ENCODE measurements at places on chromosomes 3 and 15.

GRCh38 chr15:74519311-74519710 lies 21.7 kb upstream of the ARID3B start:
- DNase-seq = no peak

GRCh38 chr3:172569128-172570008 lies 46.1 kb upstream of the TNFSF10 start:
- no peak for DNase-seq

GRCh38 chr3:173709026-173709425 lies 311.5 kb downstream of the NLGN1 start:
- no peak for DNase-seq

DNA sequence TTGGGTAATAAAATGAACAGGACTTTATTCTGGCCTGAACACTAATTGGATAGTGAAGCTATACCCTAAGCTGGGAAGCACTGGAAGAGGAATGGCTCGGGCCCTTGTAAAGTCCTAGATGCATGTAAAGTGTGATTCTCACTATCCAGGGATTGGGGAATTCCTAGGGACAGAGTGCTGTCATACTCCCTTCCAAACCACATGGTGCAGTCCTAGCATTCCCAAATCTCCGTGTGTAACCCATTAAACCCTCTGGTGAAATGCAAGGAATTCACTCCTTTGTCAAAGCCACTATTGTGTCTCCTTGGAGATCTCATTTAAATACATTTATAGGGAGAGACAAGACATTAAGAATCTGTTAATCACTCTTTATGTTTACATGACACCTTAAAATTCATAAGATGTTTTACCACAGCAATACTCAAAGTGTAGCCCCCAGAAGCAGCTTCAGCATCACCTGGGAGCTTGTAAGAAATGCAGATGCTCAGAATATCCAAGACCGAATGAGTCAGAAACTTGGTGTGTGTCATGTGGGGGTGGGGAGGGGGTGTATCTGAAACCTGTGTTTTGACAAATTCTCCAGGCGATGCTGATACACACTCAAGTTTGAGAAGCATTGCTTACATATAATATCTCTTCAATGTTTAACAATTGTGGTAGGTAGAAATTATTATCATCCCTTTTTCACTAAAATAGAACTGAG lies 121.8 kb upstream of the NPHP3 start:
- no peak for DNase-seq

GRCh38 chr3:149004622-149005021 lies 13.3 kb downstream of the GYG1 start:
- DNase-seq = no peak

GRCh38 chr3:112803467-112803866 lies 43.2 kb downstream of the CD200R1L start:
- DNase-seq = no peak

DNA sequence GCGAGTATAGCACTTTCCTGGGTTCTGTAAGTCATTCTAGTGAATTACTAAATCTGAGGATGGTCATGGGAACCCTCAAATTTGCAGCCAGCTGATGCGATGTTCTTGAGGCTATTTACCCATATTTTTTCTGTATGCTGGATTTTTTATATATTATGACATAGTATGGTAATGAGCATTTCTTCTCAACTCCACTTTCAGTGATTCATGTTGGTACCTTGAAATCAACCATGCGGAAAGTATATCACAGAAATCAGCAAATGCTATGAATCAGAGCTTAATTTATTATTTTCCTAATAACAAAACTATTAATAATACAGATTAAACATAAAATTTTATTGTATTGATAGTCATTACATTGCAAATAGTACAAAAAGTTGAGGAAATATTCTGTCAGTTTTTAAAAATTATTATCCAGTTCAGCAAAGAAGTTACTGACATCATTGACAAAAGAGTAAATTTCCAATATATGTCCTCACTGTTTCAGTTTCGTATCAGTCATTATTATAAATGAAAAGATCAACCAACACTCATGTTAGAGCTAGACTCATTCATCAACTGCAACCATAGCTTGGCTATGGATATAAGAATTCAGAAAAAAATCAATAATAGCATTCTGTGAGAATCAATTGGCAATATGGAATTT lies 164.3 kb upstream of the SETMAR start:
- no peak for DNase-seq

DNA sequence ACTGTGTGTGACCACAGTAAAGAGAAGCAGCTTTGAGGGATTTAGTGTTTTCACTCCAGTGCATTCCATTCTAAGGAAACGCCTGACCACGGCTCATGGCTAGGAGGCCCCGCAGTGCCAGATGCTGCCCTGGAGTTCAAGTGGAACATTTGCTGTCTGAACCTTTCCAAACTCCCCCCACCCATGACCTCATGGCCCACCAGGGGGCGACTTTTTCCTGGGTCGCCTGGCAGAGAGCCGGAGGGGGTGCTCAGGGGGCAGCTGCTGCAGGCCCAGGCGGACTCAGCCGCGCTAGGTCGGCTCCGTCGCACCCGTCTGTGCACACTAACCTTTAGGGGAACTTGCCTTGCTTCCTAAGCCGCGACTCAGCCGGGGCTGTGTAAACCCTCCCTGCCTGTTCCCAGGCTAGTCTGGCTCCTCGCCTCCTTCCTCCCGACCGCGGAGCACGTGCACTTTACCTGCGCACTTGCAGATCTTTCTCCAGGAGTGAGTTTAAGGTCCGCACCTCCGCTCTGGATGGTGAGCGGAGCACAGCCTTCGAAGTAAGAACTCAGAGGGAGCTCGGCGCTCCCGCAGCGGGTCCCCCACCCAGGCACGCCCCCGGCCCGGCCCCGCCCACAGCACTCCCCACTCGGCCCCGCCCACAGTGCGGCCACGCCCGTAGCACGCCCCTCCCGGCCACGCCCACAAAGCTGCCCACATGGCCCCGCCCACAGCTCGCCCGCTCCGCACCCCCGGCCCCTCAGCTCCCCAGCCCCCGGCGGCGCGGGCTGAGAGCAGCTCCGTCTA lies at the start of gene OCA2:
Gene OCA2 (minus strand): TSS at position 550 of the 789 bp plus-strand sequence. CDS start 17,441 bp downstream, outside the sequence.
- DNase-seq = peak; percentile 59

GRCh38 chr3:71685686-71686085 lies 39.5 kb downstream of the EIF4E3 start:
- no peak for DNase-seq

DNA sequence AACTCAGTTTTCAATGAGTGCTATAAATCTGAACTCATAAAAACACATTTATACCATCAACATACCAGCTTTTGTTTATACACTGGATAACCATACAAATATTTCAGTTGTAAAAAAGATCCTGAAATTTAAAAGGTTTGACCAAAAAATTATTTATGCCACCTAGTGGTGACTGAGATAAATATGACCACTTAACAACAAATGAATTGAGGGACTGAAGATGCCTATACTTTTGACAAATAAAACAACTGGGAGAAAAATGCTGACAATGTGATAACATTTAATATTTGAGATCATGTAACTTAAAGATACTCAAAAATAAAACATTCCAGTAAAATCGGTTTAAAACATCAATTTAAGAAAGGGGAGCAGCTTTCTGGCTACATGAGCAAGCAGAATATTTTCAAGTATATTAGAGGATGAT lies 30.4 kb downstream of the ATG3 start:
- no peak for DNase-seq

DNA sequence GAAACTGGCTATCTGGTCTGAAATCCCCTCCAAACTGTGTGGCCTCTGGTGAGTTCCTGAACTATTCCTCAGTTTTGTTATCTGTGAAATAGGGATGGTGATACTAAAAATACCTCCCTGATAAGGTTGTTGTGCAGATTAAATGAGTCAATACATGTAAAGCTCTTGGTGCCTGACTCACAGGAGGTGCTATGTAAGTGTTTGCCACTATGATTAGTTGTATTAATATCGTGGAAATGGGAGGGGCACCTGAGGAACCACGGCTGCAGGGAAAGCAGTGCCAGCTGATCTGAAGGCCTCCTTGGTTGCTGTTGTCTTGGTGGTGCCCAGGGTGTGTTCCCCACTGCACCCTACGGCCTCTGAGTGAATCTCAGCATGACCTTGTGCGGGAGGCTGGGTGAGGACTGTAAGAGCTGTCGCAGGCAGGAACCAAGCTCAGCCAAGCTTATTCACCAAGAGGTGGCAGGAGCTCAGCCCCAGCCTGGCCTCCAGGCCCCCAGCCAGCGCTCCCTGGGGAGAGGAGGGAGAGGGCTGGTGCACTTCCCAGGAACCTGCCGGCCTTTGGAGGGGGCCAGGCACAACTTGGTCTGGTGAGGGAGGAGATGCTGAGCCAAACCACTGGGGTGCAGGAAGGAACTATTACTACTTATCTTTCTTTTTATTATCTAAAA lies 44.8 kb upstream of the CCDC174 start:
- DNase-seq = no peak

- no peak for DNase-seq
Measured at GRCh38 chr3:189344996-189345395, 173.2 kb downstream of the TPRG1 start.

- DNase-seq = no peak
Measured at GRCh38 chr3:125110016-125110875, 54.4 kb upstream of the HEG1 start.

DNA sequence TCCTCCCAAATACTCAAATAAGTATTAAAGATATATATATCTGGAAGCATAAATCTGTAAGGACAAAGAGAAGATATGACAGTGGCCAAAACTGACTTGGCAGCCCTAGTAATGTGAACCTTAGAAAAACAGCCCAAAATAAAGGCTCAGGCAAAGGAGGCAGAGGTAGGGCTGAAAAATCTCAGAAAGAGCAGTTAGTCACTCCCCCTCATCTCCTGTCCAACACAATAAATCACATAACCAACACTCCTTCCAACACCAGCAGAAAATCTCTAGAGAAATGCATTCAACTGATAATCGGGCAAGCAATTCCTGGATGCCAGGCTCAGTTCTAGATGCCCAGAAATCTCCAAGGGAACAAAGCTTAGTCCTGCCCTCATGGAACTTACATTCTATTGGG lies 22.1 kb upstream of the CHRM5 start:
- DNase-seq = no peak

DNA sequence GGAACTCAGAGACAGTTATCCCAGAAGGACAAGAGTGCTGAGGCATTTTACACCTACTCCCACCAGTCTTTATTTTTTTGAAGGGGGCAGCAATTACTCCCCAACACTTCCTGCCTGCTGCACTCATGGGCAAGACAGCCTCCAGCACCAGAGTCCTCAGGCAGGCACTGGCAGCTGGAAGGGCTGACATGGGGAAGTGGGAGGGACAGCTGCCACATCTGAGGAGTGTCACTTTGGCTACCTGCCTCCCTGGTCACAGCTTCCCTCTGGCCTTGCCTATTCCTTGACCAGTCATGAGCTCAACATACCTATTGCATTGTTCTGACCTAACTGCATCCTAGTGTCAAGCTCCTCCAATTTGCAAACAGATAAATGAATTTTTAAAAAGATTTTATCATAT lies 10.2 kb upstream of the LACTB start:
- DNase-seq = no peak

- no peak for DNase-seq
Measured at GRCh38 chr3:23830869-23831484, 25.2 kb downstream of the UBE2E1 start.

- no peak for DNase-seq
Measured at GRCh38 chr15:62896969-62897486, 145.5 kb upstream of the TPM1 start.

GRCh38 chr3:193824365-193824764 lies 231.4 kb downstream of the OPA1 start:
- DNase-seq = no peak

GRCh38 chr3:102488331-102488730 lies 53.5 kb downstream of the ZPLD1 start:
- no peak for DNase-seq

DNA sequence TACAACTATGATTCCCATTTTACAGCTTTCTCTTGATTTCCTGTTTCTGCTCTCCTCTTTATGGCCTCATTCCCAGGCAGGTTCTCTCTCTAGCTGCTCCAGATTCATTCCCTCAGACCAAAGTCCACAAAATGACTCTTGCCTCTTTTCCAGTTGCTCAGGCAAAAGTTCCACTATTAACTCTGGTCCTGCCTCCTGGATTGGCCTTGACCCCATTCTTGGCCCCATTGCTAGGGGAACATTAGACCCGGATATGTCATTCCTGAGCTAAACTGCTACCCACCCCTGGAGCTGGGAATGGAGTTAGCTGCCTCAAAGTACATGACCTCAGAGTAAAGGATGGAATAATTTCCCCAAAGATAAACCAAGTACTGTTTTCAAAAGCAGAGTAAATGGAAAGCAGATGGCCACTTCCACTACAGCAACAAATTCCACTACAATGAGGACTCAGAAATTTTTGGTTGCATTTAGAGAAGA lies 73.0 kb upstream of the GAP43 start:
- no peak for DNase-seq

DNA sequence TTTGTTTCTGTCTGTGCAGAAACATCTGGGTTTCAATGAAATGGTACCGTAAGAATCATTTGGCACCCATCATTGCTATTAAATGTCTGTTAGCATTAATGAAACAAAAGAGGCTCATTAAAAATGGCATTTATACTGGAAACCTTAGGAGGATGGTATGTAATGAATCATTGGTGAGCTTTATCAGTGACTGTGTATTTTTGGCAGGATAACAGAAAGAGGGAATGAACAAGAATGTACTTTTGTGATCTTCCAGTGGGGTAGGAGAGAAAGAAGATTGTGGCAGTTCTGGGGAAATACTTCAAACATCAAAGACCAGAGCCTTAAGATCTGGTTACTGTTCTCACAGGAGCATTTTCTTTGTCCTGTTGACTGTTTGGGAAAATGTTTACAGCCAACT lies 4.7 kb upstream of the DCBLD2 start:
- no peak for DNase-seq

DNA sequence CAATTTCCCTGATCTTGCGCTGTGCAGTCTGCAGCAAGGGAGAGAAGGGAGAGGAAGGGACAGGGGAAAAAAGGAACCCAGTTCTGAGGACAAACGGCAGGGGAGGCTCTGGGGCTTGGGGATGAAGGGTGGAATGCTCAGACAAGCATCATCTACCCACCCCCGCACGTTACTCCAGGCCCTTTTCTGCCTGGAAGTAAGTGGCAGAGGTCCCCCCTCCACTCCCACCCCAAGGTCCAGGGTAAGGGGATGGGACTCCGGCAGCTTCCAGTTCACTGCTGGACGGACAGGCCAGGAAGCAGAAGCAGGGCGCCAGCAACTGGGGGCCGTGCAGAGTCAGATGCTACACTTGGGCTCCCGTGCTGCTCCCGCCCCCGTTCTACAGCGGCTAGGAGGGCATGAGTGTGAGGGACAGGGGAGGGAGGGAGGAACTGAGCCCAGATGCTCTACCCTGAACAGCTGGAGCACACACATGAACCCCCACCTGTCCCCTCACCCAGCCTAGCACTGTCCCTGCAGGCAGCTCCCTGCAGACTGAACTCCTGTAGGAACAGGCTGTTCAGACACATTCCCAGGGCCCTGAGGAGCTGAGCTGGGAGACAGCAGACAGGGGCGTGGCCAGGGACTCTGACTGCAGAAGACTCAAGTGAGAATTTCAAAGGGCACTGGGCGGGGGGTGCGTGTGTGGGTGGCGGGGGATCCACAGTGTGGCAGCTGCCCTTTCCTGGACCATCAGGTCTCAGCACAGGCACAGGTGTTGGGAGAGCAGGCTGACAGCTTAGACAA lies 59.7 kb downstream of the SENP2 start:
- no peak for DNase-seq

All from progenitor cell of endocrine pancreas (in vitro differentiated cells).